ENCODE measurements at places on chromosomes 11 and 22. TPM values are rescaled to one million over a fixed set of nuclear protein-coding genes. Genes with fewer than 3 reads are reported as not detected.

Gene IL17REL
- total RNA-seq: not detected

Gene CARD16
- 6.5 TPM for total RNA-seq

Gene TRAF6
- 5.7 TPM for total RNA-seq

Gene RFPL3
- total RNA-seq: not detected

Gene USP35
- 8.2 TPM for total RNA-seq

Gene KRTAP5-11
- not detected for total RNA-seq

Gene PHF21B
- not detected for total RNA-seq

Gene TRIM48
- not detected for total RNA-seq

Gene PLEKHB1
- total RNA-seq: 5.6 TPM

Gene SLC25A45
- total RNA-seq: 3.9 TPM

Gene NRXN2
- 15.9 TPM for total RNA-seq

Gene KCNJ1
- not detected for total RNA-seq

Gene TMPRSS13
- not detected for total RNA-seq
